Fibroblast of gingiva (primary cell): ENCODE measurements at places on chromosomes 2 and 18.

DNA sequence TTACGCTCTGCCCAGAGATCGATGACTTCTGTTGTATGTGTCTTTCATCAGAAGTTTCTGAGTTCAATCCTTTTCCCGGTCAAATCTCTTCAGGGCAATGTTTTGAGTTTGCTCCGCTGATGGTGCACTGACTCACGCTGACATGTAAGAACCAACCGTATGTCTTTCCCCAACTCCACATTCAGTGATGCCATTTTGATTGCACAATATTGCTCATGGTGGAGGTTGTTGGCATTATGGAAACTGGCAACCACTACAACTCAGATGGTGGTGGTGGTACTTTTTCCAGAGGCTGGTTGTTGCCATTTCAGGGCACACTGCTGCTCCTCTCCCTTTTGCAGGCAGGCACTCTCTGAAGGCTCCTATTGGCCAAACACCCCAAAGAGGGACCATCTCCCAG, 751.5 kb downstream of the DCDC2C start:
- DNase-seq: no peak

DNA sequence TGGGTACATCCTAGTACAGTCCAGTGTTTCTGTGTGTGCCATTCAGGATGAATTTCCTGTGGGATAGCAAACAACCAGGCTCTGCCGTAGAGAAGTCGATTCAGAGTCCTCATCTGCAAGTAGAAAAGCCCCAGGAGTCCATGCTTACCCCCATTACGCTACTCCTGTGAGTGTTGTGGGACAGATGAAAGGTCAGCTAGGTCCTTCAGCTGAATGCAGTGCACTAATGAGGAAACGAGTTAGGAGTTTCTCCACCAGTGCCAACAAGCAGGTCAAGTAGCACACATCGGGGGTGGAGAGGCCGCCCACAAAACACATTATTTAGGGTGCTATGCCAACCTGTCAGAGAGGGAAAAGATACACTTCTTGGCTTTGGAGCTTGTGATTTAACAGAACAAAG, 2.5 kb upstream of the GPR39 start:
- DNase-seq: no peak

GRCh38 chr2:217086038-217086522, 226.2 kb upstream of the TNP1 start:
- no peak for DNase-seq

- peak; percentile 29 for DNase-seq
Measured at GRCh38 chr18:55384551-55385275, 203.3 kb downstream of the TCF4 start.

- DNase-seq: no peak
Measured at GRCh38 chr2:204177251-204177976, 240.9 kb downstream of the ICOS start.

GRCh38 chr2:168504323-168504722, 48.3 kb downstream of the CERS6 start:
- DNase-seq: no peak

GRCh38 chr18:35508030-35508429, 10.3 kb upstream of the INO80C start:
- no peak for DNase-seq

DNA sequence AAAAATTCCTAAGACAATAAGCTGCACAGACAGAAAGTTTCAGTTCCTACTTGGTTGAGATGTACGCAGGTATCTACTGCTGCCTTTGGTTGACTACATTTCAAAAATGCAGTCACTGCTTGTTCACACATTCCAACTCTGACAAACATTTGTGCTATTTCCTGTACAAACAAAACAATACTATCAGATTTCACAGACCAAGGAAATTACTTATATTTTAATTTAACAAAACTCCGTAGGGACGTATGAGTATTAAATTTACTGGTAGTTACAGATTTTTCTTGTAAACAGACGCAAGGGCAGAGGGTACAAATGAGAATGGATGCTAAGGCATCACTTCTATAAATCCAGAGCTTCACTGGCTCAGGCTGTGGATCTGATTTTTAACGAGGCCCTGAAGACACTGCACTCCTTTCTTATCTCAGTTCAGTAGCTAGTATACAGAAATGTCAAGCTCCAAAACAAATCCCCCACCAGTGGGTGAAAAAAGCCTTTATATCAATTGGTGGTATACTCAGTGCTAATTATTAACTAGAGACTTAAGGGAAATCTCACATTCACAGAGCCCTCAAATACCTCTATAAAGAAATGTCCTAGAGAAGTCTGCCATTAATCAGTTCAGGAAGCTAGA, 31.7 kb upstream of the TTC32 start:
- DNase-seq: peak; percentile 78

DNA sequence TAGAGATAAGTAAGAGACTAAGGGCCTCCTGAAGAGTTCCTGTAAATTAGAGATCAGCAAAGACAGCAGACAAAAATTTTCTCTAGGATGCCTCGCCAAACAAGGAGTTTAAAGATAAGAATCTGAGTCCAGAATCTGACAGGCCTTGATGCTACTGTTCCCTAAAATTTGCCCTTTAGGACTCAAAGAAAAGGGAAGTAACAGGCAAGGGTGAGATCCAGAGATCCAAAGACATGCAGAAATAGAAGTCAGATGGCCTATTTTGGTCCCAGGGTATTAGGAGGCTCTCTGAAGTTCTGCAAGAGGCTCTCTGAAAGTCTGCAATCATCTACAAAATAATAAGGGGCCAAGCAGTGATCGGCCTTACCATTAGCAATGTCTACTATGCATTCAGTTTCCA, 33.0 kb downstream of the GALNT5 start:
- DNase-seq: no peak
